ENCODE measurements at places on chromosomes 1 and 21. TPM values are rescaled to one million over a fixed set of nuclear protein-coding genes. Genes with fewer than 3 reads are reported as not detected.

DNA sequence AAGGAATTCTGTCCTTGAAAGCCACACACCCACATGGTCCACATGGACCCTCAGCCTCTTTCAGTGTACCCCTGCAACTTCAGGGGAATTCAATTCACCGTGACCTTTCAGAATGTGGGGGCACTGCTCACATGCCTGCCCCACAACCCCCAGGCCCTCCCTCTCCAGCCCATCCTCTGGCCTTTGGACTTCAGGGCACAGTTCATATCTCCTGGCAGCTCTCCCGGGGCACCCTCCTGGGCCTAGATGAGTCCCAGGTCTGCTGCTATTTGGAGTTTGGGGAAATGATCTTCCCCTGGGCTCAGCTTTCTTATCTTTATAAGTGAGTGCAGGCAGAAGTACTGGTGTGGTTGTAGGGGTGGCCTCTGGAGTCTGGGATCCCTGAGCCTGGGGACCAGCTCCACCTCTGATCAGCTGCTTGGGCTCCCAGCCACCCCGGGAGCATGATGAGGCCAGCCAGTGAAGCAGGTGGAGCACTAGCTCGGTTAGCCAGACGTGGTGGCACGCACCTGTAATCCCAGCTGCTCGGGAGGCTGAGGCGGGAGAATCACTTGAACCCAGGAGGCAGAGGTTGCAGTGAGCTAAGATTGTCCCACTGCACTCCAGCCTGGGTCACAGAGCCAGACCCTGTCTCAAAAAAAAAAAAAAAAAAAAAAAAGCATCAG lies 15.8 kb downstream of the C1orf167 start:
- no peak for DNase-seq

GRCh38 chr1:208731981-208732821 lies 488.0 kb upstream of the PLXNA2 start:
- no peak for DNase-seq

Gene PRAMEF33
- not detected for total RNA-seq

GRCh38 chr1:224544346-224545110 lies 71.6 kb upstream of the CNIH3 start:
- DNase-seq, result no peak

DNA sequence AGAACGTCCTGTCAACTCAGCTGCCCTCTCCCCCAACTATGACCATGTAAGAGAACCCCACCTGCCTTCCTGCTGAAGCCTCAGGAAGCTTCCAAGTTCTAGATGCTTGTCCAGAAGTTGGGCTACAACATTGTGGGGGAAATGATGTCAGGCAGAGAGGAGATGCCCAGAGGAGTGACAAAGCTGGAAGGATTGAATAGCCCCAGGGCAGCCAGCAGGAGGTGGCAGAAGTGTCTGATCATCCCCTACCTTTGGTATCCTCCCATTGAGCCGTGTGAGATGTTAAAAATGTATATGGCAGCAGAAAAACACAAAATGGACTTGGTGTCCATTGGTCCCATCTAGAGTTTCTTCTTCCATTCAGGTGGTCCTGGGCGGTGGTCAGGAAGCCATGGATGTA lies 6.6 kb downstream of the EIF3I start:
- no peak for DNase-seq

DNA sequence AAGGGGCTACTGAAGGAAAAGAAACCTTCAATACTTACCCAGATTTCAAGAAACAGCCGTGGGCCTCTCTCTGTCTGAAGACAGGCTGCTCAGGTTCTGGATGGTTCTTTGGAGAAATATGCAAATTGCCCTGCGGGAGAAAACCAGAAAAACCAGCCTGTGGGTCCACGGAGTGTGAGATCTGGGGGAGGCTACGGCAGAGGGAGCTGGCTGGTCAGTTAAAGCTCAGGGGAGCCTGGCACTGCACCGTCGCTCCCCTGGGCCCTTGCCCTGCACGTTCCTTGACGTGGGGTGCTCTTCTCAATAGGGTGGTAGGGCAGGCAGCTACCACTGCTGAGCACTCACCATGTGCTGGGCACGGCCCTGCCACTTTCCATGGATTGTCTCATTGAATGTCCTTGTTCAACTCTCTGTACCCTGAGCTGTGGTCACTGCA lies 12.7 kb downstream of the TMCO4 start:
- no peak for DNase-seq

DNA sequence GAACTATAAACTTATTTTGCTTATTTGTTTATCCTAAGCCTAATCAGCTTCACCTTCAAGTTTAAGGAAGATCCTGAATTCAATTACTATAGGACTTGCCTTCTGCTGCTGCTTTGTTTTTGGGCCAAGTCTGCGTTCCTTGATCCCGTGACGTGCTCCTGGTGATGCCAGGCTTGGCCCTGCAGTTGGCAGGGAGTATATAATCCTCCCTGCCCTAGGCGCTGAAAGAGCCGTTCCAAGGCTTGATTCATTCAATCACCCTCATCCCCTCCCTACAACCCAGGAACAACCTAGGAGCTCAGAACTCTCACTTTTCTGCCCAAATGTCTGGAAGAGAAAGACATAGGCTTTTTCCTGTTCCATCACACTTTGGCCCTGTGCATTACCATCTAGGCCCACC lies 12.4 kb upstream of the LRRN2 start:
- no peak for DNase-seq

- DNase-seq, result no peak
Measured at GRCh38 chr1:57772580-57773195, 348.8 kb upstream of the DAB1 start.

- peak; percentile 82 for DNase-seq
Measured at GRCh38 chr1:205568469-205569361, 63.1 kb downstream of the ELK4 start.

Gene RYR2
- 0.45 TPM for total RNA-seq

DNA sequence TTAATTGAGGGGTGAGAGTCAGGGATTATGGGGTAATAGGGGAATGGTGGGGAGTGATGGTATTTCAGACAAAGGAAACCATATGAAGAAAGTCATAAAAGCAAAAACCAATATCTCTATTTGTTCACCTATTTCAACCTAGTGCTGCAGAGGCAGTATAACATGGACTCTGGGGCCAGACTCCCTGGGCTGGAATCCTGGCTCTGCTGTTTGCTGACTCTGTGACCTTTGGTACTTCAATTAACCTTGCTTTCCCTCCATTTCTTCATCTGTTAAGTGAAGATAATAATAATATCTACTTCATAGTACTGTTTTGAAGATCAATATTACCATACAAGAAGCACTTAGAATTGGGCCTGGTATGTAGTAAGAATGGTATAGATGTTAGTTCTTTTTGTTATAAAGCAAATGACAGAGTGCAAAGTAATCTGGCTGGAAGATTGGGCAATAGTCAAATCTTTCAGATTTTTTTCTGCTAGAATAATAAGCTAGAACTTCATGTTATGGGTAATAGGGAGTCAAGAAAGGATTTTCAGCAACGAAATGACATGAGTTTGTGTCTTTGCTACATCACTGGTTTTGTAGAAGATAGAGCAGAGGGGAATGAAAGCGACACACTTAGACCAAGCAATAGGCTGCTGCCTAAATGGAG lies 9.0 kb downstream of the EPHX4 start:
- DNase-seq, result no peak

DNA sequence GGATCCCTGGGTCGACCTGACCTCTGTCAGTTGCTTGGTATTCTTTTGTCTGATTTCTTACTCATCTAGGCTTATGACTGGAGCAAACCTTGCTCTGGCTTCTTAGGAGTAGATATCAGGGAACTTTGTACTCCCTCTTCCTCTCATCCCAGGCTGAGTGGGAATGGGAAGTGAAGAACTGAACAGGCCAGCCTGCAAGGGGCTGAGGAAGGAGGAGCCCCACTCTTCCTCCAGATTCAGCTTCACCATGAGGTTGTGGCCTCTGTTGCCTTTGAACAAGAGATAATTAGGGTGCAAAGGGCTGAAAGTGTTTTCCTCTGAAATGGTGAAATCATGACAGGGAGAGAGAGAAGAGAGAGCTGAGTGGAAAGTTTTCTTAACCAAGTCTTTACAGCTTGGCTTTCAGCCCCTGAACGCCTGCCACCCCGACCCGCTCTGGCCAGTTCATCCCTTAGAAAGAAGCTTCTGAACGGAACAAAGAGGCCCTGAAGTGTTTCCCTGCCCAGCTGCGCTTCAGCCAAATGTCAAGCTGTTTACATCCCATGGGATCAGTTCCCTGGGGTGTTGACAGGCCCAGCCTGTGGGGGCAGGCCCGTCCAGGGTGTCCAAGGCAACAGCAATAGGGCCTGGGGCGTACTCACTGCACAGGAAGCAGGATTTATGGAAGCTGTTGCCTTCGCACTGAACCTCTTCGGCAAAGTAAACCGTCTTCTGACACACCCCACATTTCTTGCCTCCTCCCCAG lies 11.2 kb downstream of the CSRP1 start:
- DNase-seq, result no peak

Gene TENT5C
- total RNA-seq, result 2.5 TPM

- DNase-seq, result no peak
Measured at GRCh38 chr21:17050646-17051045, 462.2 kb upstream of the CXADR start.

DNA sequence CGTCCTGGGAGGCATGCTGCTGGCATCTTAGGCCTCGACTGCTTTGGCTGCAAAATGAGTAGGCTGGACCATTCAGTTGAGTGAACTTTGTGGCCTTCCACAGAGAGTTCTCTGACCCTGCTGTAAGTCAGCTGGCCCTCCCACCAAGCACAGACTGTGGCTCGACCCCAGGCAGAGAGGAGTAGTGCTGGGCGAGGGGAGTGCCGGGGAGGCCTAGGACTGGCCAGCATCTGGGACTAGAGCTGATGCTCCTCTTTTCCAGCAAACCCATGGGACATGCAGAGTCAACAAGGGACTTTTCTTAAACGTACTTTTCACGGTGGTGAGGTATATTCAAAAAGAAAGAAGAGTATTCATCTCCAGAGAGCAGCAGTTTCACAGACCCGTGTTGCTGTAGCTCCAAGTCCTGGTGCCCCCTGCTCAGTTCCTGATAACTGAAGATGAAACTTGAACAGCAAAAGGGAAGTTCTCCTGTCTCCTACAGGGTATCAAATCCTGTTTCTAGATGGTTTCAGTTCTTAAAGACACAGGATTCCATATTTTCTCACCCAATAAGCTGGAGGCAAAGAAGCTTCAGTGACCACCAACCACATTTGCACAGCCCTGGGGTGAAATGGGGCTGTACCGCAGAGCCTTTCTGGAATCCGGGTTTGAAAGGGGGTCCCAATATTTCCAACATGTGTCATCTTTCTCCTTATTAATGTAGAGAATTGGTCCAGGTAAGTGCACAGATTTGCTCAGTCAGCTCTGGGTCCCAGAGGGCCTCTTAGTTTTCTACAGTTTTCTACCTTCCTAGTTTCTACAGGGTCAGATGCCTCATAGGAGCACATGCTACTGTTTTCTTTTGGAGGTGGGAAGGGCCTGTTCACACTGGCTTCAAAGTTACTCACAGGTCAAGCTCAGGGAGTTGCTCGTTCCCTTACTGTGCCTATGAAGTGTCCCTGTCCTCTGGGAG lies 20.9 kb downstream of the BATF3 start:
- no peak for DNase-seq

DNA sequence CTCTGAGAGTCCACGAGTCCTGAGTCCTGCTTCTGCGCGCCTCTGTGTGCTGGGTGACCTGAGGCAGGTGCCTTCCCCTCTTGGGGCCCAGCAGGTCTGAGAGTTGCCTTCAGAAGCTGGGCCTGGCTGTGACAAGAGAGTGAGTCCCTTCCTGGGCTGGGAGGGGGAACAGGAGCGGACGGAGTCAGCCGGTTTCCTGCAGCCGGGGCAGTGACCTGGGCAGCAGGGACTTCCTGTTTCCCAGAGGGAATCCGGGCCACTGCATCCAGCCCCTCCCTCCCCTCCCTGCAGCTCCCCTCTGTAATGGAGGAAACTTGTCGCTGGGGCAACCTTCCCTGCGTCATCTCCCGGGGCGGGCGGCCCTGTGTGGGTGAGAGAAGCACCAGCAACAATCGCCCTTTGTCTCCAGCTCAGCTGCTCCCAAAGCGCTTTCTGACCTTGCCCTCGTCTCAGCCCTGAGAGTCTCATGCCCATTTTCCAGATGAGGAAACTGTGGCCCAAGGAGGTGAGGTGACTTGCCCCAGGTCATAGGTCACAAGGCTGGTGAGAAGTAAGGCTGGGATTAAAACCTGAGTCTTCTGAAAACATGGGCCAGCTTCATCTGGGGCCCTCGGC lies 61.1 kb downstream of the SDC3 start:
- DNase-seq, result peak; percentile 92

Gene PRAMEF20
- total RNA-seq, result not detected

DNA sequence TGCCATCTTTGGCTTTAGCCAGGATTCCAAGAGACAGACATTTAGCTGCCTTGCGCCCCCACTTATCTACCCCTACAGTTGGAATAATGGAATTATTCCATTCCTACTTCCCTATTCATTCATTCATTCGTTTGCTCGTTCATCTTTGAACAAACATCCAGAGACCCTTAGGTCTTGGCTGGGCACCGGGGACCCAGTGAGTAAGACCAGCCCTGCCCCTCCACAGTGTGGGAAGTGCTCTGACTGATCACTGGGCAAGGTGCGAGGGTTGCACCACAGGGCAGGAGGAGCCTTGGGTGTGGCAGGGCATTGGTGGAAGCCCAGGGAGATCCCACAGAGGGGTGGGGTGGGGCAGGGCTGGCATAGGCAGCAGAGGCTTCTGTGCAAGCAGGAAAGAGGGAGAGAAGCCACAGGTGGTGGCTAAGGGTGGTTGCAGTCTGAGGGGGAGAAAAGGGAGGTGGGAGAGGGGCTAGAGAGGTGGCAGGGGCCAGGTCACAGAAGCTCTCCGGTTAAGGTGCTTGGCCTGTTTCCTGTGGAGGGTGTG lies 35.0 kb upstream of the TMEM61 start:
- DNase-seq, result no peak

Gene CACNA1E
- 0.45 TPM for total RNA-seq

DNA sequence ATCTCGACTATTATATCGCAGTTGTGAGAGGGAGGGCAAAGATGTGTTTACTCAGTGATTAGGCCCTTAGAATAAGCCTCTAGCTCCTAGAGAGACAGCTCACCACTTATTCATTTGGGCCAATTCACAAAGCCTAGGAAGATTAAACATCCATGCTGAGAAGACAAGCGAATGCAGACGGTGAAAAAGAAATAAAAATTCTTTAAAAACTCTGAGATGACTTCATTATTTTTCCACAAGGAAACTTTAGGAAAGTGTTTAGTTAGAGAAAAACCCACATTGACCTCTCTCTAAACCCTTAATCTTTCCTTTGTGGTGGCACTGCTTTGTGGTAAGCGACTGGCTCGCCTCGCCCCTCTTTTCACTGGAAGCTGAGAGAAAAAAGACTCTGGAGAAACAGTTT lies 146.8 kb upstream of the DMRTA2 start:
- DNase-seq, result no peak

- no peak for DNase-seq
Measured at GRCh38 chr1:41322835-41323234, 38.4 kb upstream of the FOXO6 start.

- DNase-seq, result no peak
Measured at GRCh38 chr1:19087737-19088594, 122.1 kb downstream of the UBR4 start.

GRCh38 chr21:28822486-28823335 lies 170.0 kb downstream of the LTN1 start:
- no peak for DNase-seq

- DNase-seq, result no peak
Measured at GRCh38 chr21:34707876-34708325, 39.1 kb downstream of the CLIC6 start.

DNA sequence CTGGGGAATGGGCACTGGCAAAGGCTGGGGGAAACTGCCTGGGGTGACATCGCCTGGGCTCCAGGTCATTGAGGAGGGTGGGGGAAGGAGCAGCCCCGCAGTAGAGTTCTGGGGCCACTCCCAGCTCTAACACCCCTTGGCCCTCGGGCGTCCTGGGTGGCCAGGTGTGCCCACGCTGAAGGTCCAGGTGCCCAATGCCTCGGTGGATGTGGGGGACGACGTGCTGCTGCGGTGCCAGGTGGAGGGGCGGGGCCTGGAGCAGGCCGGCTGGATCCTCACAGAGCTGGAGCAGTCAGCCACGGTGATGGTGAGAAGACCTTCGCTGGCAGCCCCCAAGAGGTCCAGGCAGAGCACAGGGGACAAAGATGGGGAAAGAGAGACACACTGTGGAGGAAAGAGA lies 7.7 kb downstream of the NTRK1 start:
- DNase-seq, result no peak

Measured in mesenteric fat pad (tissue), 1 donor.